Esophagus squamous epithelium (tissue), 5 donors: ENCODE measurements at places on chromosomes 7 and 10.

- no peak for DNase-seq
These were observed 120.4 kb downstream of the EMX2 start for GRCh38 chr10:117662751-117663540.

- DNase-seq = no peak
These were observed 1.4 kb upstream of the SLC25A28 start for GRCh38 chr10:99621454-99622251.

DNA sequence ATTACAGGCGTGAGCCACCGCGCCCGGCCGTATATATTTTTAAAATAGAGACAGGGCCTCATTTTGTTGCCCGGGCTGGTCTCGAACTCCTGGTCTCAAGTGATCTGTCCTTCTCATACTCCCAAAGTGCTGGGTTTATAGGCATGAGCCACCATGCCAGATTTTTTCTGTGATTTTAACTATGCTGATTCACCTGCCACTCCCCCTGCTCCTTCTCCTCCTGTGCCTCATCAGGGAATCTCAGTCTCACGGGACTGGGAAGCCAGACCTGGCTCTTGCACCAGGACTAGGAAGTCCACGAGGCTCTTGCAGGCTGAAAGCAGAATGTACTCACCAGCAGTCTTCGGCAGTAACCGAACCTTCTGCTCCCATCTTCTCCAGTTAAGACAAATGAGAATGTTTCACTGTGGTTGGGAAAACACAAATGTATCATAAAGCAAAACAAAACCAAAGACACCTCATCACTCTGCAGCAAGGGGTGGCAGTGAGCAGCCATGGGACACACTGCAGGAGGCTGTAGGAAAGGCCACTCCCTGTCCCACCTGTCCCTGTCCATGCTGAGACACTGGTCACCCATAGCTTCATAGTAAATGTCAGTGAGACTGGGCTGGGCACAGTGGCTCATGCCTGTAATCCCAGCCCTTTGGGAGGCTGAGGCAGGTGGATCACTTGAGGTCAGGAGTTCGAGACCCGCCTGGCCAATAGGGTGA is 78.7 kb upstream of the MKRN1 start:
- no peak for DNase-seq

GRCh38 chr10:101848894-101849351 is 5.3 kb upstream of the KCNIP2 start:
- DNase-seq = no peak

DNA sequence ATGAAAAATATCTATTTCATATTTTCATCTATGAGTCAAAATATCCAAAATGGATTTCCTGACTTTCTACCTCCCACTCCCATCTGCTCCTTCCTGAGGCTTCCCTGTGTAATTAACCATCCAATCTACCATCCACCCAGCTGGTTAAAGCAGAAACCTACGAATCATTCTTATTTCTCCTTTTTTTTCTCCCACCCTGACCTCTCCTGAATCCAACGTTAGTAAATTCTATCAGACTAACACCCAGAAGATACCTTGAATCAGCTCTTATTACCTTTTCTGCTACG is 3.7 kb upstream of the LIPF start:
- no peak for DNase-seq

DNA sequence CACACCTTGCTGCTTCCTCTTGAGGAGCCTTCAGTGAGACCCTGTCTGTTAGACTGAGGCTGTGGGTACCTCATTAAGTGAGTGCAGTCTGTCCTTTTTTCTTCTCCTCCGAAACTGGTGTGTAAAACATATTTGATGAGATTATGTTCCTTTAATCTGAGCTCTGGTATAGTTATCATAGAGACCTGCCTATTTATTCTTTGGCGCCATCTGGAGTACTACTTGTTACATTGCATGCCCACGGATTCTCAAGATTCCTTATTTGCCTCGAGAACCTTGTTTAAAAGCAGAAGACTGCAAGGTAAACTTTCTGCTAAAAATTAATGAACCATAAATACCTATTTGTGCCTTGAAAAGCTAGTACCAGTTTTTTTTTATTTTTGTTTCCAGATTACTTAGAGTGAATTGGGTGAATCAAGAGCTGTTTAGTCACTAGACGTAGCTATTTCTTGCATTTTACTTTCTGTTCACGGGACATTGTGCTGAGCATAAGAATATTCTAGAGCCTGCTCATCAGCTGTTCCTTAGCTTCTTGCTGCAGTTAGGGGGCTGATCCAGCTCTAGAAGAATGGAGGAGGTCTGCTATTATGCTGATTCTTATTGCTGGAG is 16.9 kb upstream of the STMP1 start:
- no peak for DNase-seq

DNA sequence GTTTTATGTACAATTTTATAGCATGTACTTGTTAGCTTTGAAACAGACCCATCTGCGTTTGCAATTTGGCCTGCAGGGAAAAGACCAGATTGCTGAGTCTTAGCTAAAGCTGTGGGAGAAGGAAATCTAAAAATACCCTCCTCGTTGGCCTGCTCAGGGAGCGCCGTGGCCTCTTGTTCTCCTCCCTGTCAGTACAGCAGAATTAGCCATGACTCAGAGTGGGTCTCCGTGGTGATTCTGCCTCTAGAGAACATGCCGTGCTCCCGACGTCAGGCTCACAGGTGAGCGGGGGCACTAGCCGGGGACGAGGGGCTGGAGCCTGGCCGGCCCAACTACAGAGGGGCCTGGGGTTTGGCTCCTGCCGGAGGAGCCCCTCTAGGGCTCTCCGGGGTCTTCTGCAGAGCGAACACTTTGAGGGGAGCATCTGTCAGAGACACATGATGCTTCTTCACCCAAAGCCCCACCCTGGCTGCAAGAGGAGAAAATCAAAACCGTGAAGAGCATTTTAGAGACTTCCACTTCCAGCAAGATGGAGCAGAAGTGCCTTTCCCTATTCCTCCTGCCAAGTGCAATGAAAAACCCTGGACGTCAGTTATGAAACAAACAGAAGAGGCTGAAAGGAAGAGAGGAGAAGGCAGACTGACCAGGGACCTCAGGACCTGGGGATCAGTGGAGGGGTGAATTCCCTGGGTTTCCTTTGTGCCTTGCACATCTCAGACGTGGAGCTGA is 98.9 kb downstream of the LHPP start:
- no peak for DNase-seq

DNA sequence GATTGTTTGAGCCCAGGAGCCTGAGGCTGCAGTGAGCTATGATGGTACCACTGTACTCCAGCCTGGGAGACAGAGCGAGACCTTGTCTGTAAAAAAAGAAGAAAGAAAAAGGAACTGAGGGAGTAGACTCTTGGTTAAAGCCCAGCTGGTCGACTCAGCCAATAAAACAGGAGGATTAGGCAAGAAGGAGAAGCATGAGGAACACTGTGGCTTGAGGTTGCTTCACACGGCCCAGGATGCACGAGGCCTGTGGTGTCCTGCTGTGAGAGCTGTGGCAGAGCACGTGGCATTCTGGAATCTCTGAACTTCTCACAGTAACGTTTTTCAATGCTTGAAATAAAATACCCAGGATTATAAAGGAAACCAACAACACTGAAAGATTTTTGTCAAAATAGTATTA is 93.3 kb downstream of the CUL2 start:
- DNase-seq = no peak

- no peak for DNase-seq
These were observed 45.7 kb downstream of the ATXN7L1 start for GRCh38 chr7:105830405-105831301.

DNA sequence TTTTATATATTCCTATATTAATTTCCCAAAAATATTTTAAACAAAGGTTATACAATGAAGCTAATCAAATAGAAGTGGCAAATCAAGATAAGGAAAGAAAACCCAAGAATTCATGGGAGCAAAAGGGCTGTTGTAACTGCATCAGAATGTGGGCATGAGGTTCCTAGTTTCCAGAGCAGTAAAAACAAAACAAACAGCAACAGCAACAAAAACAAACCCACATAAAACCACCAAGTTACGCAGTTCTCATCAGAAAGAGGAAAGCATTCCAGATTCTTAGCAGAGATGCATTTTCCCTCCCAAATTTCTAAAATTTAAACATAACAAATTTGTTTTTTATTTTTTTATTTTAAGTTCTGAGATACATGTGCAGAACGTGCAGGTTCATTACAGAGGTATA is 34.8 kb upstream of the MSMB start:
- no peak for DNase-seq

GRCh38 chr7:132160611-132161532 is 415.4 kb downstream of the PLXNA4 start:
- no peak for DNase-seq

DNA sequence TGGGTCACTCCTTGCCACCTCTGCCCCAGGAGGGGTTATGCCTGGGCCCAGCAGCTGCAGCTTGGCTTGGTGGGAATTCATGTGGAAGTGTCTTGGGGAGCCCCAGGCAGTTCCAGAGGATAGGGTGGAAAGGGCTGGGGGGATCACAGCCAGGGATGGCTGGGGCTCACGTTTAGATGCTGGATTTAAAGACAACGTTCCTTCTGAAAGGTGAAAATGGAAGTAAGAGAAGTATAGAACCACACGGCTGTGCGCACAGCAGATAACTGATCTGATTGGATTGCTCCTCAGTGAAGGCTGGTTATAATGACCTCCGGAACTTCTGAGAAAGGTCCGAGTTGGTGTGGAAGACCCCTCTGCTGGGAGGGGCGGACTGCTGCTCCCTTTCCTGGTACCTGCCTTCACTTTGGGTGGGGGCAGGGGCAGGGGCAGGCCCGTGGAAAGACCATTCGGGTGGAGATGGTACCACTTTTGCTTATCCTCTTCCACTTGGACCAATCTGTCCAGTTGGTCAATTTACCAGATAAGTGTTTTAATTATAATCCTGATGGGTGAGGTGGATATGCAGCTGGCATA is 7.9 kb upstream of the MYL7 start:
- no peak for DNase-seq

- DNase-seq = no peak
These were observed 5.3 kb downstream of the CALU start for GRCh38 chr7:128744366-128744905.

DNA sequence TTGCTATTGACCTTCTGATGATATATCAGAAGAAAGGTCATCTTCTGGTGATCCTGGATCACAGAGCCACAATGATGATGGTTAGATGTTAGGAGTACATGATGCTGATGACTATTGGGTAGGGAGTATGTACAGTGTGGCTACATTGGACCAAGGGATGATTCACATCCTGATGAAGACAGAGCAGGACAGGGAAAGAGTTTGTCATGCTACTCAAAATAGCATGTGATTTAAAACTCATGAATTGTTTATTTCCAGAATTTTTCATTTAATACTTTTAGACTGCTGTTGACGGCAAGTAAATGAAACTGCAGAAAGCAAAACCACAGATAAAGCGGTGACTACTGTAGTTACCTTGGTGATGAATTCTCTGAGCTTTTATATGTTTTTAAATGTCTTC is 397.3 kb downstream of the PPP1R3A start:
- DNase-seq = no peak

DNA sequence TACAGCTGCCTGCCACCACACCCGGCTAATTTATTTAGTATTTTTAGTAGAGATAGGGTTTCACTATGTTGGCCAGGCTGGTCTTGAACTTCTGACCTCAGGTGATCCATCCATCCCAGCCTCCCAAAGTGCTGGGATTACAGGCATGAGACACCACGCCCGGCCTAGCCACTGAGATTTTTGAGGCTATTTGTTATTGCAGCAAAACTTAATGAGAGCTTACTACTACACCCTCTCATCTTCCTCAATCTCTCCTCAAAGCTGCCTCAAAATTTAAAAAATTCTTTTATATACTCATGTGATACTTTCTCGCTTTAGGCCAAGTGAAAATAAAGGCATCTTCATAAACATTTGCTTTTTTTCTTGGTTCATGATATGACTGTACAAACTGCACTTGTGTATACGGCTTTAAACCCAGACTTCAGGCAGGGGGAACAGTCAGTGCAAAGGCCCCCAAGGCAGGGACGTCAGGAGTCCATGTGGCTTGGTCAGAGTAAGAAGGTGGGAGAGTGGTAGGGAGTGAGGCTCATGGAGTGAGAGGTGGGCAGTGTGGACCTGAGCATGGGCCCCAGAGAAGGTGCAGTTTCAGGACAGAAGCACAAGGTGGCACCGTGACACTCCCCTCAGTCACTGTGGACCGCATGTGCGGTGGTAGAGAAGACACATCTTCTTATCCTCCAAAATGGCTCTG is 55.5 kb downstream of the SYPL1 start:
- no peak for DNase-seq

DNA sequence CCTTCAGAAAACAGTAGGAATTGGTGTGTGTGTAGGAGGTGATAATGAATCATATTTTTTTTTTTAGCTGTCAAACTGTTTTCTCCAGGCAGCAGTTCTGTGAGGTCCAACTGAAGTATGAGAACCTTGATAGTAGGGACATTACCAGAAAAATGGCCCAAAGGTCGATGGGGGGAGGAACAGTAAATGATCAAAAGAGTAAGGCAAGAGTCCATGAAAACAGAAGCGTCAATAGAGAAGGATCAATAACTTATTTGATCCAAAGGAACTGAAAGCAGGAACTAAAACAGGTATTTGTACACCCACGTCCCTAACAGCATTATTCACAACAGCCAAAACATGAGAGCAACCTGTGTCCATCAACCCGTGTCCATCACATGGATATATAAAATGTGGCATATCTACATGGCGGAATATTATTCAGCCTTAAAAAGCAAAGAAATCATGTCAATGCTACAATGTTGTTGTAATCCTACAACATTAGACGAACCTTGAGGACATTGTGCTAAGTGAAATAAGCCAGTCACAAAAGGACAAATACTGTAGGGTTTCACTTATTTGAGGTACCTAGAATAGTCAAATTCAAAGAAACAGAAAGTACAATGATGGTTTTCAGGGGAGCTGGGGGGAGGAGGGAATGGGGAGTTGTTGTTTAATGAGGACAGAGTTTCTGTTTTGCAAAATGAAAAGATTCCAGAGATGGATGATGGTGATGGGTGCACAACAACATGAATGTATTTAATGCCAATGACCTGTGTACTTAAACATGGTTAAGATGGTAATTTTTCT is 214.0 kb upstream of the KLF14 start:
- DNase-seq = no peak

- no peak for DNase-seq
These were observed 169.3 kb upstream of the AKR1E2 start for GRCh38 chr10:4656576-4657194.

GRCh38 chr10:235915-236314 is 100.7 kb downstream of the ZMYND11 start:
- DNase-seq = no peak

DNA sequence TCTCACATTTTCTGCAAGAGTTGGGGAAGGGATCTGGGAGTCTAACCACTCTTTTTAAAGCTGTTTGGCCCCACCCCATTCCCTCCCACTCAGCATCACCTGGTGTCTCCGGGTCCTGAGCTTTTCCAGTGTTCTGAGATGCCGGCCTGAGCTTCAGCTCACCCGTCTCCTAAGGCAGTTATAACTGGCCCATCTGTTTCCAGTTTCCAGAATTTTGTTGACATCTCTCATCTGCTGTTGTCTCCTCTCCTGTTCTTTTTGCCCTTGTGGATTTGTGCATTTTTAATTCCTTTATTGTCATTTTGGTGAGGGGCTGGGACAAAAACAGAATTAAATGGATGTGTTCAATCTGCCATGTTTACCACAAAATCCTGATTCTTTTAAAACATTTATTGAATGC is 160.6 kb downstream of the C10orf105 start:
- DNase-seq = no peak
